ENCODE measurements at places on chromosomes 7 and 10. TPM values are rescaled to one million over a fixed set of nuclear protein-coding genes. Genes with fewer than 3 reads are reported as not detected.

Gene MKX
- total RNA-seq = not detected

Gene MARCHF5
- total RNA-seq = 20.7 TPM

Gene HOXA3
- 0.66 TPM for total RNA-seq

Gene PRXL2A
- total RNA-seq = 219 TPM

Gene SH2D4B
- total RNA-seq = under 0.01 TPM

Gene CYP26C1
- 0.33 TPM for total RNA-seq

Gene LOXL4
- total RNA-seq = 1.3 TPM

Gene VAX1
- not detected for total RNA-seq

Gene VKORC1L1
- total RNA-seq = 25.4 TPM

Gene CELF2
- 12.5 TPM for total RNA-seq

Gene MUC3A
- total RNA-seq = not detected

Gene ANXA8
- not detected for total RNA-seq

Gene GNAT3
- not detected for total RNA-seq

Gene GJD4
- not detected for total RNA-seq

Gene NDUFB2
- 113 TPM for total RNA-seq

Gene LRRC18
- total RNA-seq = not detected

Gene SPDYE16
- not detected for total RNA-seq

Gene GLRX3
- total RNA-seq = 109 TPM

Gene ANXA8L1
- 0.04 TPM for total RNA-seq

Gene MSS51
- total RNA-seq = 0.59 TPM

Gene ASB4
- not detected for total RNA-seq
